Calu3 (cell line): ENCODE measurements at places on chromosomes 1 and 21.

GRCh38 chr1:202230061-202230938, 36.7 kb downstream of the LGR6 start:
- H3K27ac ChIP-seq: no peak overlapping the region
- no peaks in the 10 kb centered on the region for H3K36me3 ChIP-seq
- peaks cover 6% of the 10 kb centered on the region for H3K4me1 ChIP-seq
- no peak for DNase-seq
- H3K4me3 ChIP-seq: no peak overlapping the region

DNA sequence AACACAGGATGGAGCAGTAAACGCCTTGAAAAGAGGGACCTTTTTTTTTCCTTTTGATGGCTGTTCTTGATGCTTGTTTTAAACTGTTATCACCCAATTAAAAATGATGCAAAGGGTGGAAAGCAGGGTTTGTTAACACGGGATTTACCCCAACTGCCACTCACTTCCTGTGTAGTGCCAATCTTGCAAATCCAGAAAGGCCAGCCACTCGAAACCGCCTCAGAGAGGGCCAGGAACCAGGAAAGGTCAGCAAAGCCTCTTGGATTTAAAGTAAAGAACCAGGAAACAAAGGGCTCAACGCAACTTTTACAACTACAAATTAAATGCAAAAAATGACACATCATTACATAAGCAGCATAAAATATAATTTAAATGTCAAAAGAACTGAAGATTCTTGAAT, 347.4 kb downstream of the PDE4B start:
- DNase-seq: peak; percentile 51
- peaks cover 10% of the 10 kb centered on the region for H3K4me1 ChIP-seq
- no peak overlapping the region for H3K4me3 ChIP-seq
- H3K27ac ChIP-seq: peak overlapping the region; percentile 50
- H3K36me3 ChIP-seq: no peaks in the 10 kb centered on the region
- H3K27me3 ChIP-seq: no peaks in the 10 kb centered on the region

GRCh38 chr21:44517175-44517899, 22.7 kb downstream of the KRTAP10-1 start:
- H3K4me3 ChIP-seq: no peak overlapping the region
- H3K27me3 ChIP-seq: peaks cover 31% of the 10 kb centered on the region
- no peaks in the 10 kb centered on the region for H3K36me3 ChIP-seq
- DNase-seq: no peak
- H3K27ac ChIP-seq: no peak overlapping the region

- DNase-seq: no peak
- no peak overlapping the region for H3K27ac ChIP-seq
- H3K27me3 ChIP-seq: peaks cover 57% of the 10 kb centered on the region
Measured at GRCh38 chr1:48093147-48093546, 96.0 kb upstream of the TRABD2B start.
